NCI-H1105 treated with DMSO at 0.1 percent for 48 hours (cell line): ENCODE measurements at places on chromosomes 7 and 10.

DNA sequence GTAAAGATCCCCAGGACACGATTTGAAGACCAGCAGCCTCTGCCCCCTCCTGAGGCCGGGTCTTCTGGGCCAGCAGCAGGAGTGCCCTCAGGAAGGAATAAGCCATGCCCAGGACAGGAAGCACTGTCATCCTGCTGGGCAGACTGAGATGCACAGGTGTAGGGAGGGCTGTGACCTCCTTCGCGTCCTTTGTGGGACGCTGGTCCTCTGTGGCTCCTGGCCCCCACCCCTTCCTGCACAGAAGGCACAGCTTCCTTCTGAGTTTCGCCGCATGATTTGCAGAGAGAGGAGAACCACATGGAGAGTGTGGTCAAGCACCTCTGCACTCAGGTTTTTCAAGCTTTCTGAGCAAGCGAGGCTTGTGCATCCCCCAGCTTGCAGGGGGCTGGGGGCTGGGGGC, 112.7 kb downstream of the RGS10 start:
- DNase-seq: no peak

DNA sequence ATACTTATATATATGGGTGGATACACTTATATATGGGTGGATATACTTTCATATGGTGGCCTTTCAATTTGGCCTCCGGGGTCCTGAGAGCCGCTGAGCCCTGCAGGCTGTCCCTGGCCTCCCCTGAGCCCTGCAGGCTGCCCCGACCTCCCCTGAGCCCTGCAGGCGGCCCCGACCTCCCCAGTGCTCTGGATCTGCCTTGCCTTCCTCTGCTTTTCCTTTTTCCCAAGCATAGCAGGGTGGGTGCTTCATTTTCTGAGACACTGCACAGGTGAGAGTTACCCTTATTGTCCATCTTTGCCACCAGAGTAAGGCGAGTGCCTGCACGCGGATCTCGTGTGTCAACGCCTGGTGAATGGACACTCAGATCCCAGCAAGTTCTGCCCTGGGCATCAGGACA, 106.6 kb downstream of the VIPR2 start:
- no peak for DNase-seq

- no peak for DNase-seq
Measured at GRCh38 chr10:943334-944033, 12.0 kb upstream of the LARP4B start.

DNA sequence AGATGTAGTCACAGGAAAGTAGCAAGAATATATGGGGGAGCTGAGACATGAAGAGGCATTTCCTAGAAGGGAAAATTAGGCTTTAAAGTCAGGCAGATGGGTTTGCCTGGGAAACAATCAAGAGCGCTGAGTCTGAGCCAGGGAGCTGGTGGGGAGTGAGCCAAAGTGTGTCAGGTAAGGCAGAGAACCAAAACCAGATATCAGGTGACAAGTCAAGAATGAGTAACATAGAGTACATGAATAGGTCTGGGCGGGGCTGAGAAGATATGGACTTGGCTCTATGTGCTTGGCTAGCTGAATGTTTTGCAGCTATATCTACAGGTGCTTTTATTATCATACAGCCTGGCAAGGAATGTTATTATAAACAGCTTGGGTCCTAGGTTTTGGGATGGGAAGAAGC, 49.3 kb downstream of the GPR141 start:
- no peak for DNase-seq

DNA sequence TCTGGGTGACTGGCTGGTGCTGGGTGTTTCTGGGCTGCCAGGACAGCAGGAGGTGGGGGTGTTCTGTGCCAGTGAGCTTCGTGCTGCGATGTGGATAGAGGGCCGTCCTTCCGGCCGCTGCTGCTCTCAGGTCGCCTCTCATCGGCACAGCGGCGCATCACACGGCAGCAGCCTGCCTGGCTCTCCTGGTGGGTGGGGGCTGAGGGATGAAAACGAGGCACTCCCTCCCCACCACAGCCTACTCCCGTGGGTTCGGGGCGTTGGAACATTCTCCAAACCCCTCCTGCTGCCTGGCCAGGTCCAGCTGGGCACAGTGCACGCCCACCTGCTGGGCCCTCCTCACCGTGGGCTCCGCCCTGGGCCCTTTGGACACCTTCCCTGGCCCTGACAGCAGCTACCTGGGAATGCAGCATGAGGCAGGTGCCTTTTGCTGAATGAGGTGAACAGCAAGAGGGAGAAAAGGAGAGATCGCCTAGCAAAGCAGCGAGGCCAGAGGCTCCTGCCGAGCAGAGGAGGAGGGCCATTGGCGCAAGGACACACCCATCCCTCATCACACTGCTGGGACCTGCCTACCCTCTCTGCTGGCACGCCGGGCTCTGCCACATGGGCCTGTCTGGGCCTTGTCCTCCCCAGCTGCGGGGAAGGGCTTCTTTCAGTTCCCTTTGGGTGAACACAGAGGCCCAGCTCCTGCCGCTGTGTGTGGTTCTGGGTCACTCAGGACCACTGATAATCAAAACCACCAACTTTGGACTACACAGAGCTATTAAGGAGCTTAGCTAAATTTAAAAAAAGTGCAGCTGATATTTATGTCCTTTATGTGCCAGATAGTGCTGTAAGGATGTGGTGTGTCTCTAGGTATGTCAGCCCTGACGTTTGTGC, 33.4 kb downstream of the INPP5A start:
- peak; percentile 38 for DNase-seq

GRCh38 chr10:84660450-84661159, 332.2 kb downstream of the CCSER2 start:
- no peak for DNase-seq

DNA sequence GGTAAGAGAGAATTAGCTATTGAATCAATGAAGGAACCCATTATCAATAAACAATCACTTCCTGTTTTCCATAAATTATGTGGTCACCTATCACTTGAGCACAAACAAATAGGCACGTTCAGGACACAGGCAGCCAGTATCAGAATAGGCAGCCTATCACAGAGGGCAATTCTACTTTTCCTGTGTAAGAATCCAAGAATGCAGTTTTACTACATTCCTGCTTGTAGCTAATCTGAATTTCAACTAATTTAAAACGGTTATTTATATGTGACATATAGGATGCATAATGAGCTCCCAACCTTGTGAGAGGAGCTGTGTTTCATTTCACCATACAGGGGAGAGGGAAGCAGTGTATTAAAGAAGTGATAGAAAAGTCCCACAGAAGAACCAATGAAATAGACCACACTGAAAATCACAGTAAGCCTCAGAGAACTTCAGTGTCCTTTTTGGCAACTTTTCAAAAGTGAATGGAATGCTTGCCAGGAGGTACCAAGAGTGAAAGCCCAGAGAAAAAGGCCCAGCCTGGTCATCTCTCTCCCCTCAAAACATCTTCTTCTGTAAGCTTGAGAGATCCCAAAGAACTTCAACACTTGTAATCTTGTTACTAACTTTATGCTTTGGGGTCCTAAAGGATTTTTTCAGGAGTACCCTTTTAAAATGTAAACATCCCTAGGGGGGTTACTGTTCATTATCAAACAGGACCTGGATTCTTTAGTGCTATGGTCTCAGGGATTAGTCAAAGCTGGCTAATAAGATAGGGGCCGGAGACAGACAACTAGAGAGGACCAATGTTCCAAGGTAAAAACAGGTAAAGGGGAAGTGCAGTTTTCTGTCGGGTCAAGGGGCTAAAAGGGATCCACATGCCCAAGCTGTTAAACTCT, 1.3 kb downstream of the IMMP2L start:
- DNase-seq: no peak

GRCh38 chr10:12018438-12019282, 23.9 kb downstream of the UPF2 start:
- DNase-seq: no peak

- no peak for DNase-seq
Measured at GRCh38 chr10:43093423-43094076, 16.7 kb downstream of the RET start.

DNA sequence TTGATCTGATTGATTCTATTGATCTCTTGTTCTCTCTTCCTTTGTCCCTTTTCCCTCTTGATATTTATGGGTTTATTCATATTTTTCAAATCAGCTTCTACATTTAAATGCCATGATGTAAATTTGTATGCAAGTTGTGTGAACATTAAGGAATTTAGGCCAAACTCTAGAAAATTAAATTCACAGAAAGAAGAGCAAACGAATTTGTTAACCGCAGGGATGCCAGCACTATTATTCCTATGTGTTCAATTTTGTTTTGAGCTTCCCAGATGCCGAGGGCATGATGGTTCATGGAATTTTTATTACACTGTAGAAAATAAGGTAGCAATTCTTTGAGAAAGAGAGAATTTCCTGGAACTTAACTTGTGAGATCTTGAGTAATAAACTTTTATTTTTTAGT, 220.9 kb downstream of the BUB3 start:
- no peak for DNase-seq

GRCh38 chr10:112628951-112629609, 182.1 kb downstream of the VTI1A start:
- no peak for DNase-seq

DNA sequence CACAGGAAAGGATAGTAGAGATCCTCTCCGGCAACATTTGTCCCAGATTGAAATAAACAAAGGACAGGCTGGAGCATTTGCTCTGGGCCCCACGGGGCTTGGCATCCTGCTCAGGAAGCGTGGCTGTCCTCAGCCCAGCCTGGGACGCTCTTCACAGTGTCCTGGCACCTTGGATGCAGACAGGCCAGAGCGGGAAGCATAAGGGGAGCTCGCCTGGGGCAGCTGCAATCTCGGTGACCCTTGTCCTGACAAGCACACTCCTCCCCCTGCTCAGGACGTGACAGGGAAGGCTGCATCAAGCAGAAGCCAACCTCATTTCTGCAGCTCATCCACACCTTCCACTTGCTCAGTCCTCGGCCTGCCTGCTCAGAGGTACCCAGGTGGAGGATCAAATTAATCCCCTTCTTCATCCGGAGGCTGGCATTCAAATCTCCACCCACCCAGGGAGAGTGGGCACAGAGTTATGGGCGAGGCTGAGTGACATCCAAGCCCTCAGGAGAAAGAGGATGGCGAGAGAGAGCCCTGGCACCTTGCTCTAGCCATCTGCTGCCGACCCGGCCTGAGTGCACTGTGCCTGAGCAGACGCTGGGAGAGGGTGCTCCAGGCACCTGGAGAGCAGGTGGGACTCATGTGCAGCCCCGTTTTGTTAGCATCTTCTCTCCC, 47.6 kb downstream of the ABRAXAS2 start:
- no peak for DNase-seq

- peak; percentile 73 for DNase-seq
Measured at GRCh38 chr7:6446838-6447580, 745 bp downstream of the DAGLB start.

DNA sequence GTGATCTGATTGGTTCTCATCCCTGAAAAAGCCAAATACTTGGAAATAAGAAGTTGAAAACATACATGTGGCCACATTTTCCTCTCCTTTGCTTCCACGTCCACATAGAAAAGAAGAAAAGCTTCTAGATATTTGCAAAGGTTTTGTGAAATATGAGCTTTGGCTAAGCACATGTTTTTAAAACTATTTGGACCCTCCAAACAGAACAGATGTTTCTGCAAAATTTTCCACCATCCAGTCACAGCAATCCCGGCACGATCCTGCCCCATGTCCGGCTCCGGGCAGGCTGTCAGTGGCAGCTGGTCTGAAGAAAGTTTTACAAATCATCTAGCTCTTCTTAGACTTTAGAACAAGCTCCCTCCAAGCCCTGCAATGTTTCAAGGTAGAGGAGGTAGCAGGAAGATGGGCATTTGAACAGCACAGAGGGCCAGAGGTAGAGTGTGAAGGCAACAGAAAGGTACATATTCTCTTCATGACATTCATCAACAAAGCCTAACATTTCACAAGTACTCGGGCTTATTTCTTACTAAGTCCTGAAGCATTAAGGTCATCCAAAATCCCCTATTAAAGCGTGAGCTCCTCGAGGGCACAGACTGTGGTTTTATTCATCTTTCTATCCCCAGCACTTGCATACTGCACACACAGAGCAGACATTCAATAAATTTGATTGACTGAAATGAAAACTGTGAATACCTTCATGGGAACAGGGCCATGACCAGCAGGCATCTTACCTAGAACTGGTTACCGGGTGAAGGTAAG, 110.1 kb downstream of the JAZF1 start:
- peak; percentile 9 for DNase-seq

GRCh38 chr7:150784954-150785353, 15.2 kb downstream of the TMEM176B start:
- DNase-seq: no peak

DNA sequence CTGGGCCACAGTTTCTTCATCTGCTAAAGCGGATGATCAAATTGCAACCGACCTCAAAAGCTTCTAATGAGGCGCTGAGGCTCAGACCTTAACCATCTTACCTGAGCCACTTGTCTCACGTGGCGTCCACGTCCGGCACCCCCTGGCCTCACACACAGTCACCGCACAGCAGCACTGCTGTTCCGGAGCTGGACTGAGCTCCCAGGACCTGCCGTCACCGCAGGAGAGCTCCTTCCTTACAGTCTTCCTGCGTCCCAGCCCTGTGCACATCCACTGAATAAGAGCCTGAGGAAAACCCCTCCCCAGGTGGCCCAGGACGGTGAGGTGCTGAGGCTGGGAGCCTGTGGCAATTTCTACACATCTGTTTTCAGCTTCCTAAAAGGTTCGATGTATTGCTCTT, 35.7 kb downstream of the TNS3 start:
- DNase-seq: no peak

- no peak for DNase-seq
Measured at GRCh38 chr10:70280099-70280498, 3.7 kb downstream of the NPFFR1 start.

DNA sequence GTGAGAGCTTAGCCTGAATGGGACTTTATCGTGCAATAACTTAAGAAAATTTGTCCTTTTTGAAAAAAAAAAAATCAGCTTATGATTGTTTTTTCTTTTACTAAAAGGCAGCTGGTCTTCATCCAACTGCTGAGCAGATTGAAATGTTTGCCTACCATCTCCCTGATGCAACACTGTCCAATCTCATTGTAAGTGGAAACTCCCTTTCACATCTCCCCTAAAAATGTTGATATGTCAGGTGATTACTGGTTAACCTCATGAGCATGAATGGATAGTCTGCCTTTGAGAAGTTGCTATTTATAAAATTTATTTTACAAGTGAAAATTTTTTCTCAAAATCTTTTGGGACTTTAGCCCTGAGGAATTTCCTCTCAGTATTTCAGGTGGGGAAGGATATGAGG, 17.8 kb upstream of the HKDC1 start:
- DNase-seq: no peak

GRCh38 chr7:93711926-93712325, 137.4 kb upstream of the CALCR start:
- DNase-seq: no peak

DNA sequence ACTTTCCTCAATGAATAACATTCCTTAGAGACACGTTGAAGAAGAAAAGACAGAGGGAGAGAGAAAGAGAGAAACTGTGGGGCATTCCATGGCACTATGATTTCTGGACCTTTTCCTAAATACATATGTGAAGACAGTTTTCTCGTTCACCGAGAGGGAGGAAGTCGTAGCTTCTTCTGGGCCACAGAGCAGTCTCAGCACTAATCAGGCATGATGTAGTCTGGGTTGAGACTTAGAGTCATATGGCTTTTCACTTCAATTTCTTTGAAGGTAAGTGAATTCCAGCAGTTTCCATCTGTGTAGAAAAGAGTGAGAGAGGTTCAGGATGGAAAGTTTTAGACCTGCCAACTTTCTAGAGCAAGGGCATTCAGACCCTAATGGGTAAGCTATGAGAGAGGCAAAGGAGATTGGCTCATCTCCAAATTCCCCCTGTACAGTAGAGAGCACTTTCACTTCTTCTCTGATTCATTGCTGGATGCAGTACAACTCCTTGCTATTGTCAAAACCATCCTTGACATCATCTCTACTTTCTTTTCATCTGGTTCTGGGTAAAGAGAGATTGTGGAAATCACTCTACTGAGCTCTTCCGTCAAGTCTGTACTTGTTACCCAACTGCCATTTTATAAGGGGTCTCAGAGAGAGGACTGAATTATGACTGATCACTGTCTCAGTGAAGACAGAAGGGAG, 31.5 kb upstream of the OR9A4 start:
- no peak for DNase-seq
